ENCODE measurements at places on chromosomes 3 and 15.

- DNase-seq = no peak
Observed at GRCh38 chr15:72173864-72174550, 23.6 kb downstream of the GRAMD2A start.

GRCh38 chr3:169323578-169324451, 339.7 kb downstream of the MECOM start:
- peak; percentile 80 for DNase-seq

DNA sequence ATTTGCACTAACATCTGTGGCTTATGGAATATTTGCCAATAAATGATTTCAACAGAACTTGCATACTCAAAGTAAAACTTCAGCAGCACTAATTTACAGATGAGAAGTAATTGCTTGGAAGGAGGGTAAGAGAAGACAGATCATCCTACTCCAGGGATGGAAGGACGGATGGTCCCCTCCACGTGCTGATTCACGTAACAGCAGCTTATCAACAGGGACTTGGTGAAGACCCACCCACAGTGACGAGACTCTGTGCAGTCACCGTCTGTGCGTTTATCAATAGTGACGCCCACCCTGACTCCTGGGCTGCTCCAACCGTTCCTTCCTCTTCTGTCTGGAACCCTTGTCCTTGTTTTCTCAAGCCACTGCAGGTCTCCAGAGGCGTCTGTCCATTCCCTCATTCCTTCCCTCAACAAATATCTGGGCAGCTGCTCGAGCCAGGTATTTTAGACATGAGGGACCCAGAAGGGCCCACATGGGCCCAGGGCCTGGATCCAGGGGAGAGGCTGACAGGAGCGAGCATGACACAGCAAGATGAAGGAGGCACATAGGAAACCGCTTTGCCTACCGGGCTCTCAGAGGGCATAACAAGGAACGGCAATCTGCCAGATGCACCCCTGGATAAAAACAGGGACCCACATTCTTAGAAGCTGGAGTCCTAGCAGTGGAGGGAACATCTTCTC, 33.3 kb downstream of the PCSK6 start:
- no peak for DNase-seq

DNA sequence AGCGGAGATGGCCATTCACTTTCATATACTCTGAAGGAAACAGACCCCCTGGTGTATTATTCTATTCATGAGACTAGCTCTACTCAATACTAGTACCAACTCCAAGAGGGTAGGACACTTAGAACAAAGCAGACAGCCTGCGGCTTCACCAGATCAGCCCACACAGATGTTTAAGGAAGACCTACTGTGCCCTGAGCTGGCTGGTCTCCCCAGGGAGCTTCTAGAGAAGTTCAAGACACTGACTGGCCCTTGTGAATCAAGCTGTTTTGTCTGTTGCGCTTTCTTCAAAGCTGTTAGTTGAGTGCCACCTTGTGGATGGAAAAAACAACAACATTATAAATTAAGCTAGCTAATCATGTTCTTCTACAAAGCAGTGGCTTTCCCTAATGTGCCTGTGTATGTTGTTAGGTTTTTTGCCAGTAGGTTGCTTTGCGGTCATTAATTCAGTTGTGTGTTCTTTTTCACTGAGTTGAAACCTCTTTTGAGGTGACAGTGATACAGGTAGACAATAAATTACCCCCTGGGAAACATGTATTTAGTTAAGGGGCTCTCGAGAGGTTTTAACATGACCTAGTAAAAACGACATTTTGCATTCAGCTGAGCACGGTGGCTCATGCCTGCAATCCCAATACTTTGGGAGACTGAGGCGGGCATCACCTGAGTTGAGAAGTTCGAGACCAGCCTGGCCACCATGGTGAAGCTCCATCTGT, 64.2 kb upstream of the MYZAP start:
- peak; percentile 92 for DNase-seq

- no peak for DNase-seq
Observed at GRCh38 chr15:69677403-69677802, 224.8 kb downstream of the RPLP1 start.

GRCh38 chr3:197168606-197169005, 129.8 kb downstream of the DLG1 start:
- no peak for DNase-seq

GRCh38 chr3:16290007-16290826, 25.2 kb downstream of the OXNAD1 start:
- peak; percentile 51 for DNase-seq

DNA sequence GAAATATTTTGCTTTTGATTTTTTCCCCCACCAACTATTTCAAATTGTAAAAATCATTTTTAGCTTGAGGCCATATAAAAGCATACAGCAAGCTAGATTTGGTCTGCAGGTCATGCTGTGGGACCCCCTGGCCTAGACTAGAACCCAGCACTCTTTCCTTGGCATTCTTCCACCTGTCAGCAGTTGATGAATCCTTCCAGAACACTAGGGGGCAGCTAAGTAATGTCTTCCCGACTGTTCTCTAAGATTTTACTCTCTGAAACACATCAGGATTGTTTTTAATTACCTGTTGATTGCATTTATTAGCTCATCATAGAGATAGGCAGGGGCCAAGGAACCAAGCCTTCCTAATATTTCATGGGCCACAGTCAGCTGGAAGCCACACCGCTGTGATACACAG, 174.5 kb downstream of the CACNA1D start:
- DNase-seq = no peak

- peak; percentile 63 for DNase-seq
Observed at GRCh38 chr15:60414016-60414682, 16.4 kb upstream of the ANXA2 start.

GRCh38 chr15:68230157-68231100, 901 bp upstream of the CLN6 start:
- DNase-seq = no peak

DNA sequence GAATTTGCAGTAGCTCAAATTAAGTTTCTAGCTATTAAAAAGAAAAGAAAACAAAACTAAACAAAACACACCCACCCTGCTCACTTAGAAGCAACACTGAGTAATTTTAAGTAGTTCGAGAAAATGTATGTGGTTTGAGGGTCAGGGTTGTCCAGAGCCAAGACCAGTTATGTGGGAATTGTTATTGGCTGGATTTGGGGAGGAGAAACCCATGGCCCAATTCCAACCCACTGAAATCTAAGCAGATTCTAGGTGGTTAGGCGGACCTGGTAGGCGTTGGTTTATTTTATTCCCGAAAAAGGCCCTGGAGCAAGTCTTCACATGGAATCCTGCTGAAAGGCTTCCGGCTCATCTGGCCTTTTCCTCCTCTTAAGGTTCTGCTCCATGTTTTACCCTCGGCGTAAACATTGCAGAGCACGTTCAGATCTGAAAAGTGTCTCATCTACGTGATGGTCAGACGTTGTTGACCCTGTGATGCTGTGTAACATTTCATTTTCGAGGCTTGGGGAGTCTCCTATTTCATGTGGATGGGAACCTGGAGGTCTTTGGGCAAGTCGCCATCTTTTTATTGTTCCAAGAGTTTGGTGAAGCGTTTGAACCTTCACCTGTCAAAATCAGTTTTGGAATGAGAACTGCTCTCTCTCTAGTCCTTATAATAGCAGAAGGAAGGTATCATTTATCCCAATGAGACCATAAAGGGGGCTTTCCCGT, 64.0 kb downstream of the FLNB start:
- no peak for DNase-seq

DNA sequence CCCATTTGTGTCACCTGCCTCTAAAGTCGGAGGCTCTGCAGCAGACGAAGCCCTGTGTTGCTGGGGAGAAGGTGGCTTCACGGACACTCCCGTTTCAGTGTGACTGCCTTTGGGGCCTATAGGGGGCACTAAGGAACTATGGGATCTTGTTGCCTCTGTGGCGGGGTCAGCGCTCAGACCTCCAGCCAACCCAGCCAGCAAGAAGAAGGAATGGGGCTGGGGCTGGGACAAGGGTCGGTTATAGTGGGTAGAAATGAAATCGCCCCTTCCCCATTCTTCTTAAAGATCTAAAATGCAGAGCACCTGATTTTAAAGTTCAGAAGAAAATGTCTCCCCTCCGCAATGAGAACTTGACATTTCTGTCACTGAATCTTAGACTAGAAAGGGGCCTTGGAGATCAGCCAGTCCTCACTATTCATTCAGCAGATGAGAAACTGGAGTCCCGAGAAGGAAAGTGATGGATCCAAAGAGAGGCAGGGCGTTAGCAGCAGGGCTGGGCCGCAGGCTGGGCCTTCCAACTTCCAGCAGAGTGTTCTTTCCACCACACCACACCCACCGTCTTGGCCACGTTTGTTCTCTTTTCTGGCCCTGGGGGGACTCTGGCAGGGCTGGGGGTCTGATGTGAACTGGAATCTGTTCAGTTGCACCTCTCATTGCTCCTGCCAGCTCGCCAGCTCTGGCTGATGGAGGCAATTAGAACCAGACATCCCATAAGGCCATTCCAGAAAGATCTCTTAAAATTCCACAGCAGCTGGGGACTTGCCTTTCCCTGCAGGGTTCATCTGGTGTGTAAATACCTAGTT, 195.4 kb downstream of the OPA1 start:
- peak; percentile 84 for DNase-seq

GRCh38 chr15:44034334-44034733, 160.7 kb downstream of the FRMD5 start:
- no peak for DNase-seq

DNA sequence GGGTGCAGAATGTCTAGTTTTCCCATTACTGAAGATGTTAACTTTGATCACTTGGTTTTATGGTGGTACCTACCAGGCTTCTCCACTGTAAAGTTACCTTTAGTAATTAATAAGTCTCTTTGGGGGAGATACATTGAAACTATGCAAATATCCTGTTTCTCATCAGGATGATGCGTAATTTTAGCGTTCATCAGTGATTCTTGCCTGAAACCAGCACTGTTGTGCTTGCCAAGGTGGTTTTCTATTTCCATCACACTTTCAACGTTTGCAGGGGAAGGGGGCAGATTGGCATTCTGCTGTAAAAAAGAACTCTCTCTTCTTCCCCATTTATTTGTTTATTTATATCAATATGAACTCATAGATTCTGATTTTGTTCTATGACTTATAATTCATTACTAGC, 61.0 kb downstream of the SSR3 start:
- DNase-seq = no peak

- no peak for DNase-seq
Observed at GRCh38 chr15:38475361-38475760, 21.4 kb downstream of the FAM98B start.

DNA sequence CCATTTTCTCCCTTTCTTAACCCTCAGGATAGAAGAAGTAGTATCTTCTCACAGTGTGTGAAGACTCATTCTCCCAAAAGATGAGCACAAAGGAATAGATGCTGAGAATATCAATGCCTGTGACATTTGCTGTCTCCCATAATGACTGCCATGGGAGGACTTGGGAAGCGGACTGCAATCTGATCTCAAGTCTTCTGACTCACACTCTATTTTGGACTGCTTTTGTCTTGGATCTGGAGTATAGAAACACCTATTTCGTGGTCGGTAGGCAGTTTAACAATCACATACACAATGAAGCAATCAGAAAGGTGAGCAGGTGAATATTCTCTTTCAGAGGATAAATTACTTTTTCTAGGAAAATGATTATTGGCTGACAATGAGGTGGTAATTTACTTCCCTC, 852.0 kb downstream of the FHIT start:
- DNase-seq = no peak

DNA sequence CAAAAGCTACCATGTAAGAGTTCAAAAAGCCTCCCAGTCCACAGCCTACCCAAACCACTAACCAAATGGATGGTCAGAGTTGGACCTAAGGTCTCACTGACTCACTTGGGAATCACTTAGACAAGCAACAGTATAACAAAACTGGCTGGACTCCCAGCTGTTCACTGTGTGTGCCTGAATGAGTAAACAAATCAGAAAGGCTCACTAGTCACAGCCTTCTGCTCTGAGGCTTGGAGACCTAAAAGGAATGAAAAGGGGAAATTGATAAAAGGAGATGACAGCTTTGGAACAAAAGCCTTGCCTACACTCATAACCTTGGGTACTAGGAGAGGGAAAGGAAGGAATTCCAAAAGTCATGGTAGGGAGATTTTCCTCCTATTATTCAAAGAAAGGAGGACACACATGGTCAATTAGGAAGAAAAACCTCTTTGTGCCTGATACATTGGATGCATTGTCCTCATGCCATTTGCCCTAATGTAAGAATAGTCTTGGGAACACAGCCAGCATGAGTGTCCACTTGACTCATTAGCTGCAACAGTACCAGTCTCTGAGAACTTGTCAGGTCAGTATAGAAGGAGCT, 92.3 kb downstream of the FRMD5 start:
- peak; percentile 82 for DNase-seq

- DNase-seq = no peak
Observed at GRCh38 chr3:102481050-102481449, 46.2 kb downstream of the ZPLD1 start.

- DNase-seq = peak; percentile 71
Observed at GRCh38 chr3:27659279-27660021, 62.7 kb downstream of the EOMES start.

- DNase-seq = no peak
Observed at GRCh38 chr15:28945626-28946230, 60.0 kb downstream of the APBA2 start.

GRCh38 chr3:196849180-196849741, 18.5 kb upstream of the SENP5 start:
- no peak for DNase-seq

- no peak for DNase-seq
Observed at GRCh38 chr15:95972041-95972553, 358.4 kb upstream of the NR2F2 start.

DNA sequence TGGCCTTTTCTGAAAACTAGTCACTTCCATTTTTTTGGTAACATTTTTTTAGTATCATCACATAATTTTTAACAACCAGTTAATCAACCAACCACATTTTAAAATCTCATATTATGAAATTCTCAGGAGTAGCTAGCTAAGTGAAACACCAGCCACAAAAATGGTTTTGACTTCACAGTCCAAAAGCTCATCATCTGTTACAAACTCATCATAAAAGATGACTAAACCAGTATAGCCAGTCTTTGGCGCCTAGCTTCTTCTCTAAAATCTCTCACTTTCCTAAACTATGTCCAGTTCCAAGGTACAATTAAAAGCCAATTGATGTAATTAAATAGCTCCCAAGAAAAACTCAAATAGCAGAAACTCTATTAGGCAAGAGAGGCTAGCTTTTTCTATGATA, 88.2 kb upstream of the ZNF385D start:
- DNase-seq = no peak

DNA sequence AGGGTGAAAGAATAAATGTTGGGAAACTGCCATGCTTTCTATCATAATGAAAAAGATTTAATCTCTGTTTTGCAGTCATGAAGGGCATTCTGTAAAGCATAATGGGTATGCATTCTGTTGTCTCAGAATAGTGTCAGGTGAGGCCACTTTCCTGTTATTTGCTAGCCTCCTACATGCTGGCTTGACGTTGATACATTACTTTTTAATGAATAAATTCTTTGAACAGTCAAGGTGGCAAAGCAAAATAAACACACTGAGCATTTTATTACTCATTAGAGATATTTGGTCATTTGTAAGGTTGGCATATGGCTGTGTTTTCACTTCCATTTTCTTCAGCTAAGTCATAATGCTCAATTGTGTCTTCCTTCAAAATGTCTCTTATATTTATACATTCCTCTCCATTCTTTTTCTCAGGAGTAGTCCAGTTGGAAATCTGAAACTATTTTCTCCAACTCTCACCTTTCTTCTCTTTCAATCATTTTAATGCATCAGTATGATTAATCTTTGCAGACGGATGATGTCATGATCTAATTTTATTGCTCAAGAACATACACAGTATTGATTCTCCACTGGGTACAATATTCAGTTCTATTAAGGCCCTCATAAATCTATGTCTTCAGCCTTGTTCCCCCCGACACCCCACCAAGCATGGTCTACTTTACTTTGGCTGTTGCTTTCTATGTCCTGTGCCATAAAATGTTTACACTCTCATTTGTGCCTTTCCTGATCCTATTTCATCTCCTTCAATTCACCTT, 290.7 kb downstream of the GBE1 start:
- no peak for DNase-seq

GRCh38 chr3:171375666-171376595, 84.3 kb downstream of the TNIK start:
- no peak for DNase-seq

All from HT-29 (cell line).